ENCODE measurements at places on chromosomes 7 and 10. TPM values are rescaled to one million over a fixed set of nuclear protein-coding genes. Genes with fewer than 3 reads are reported as not detected.

ZNF467 gene
- total RNA-seq: 4.8 TPM

DNA sequence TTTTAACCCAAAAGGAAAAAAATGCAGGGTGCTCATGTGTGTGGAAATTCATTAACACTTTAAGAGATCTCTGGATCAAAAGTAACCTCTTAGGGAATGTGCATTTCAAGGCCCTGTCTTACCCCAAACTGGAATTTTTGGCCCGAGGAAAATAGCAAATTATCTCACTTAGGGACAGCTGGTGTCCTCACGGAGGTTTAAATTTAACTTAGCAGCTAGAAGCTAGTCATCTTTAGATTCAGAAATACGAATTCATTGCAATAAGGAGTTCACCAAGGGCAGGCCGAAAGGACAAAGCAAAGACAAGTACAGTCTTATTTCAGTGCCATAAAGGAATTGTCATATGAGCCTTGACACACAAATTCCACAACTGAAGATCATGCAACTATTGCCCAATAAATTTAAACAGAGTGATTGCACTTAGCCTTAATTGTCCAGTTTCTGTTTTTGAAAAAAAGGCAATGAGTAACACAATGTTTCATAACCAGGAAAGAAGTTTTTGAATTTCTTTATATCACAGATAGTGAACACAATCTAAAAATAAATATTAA is 22.4 kb upstream of the SEMA3C start:
- DNase-seq: no peak

VSTM2A gene
- total RNA-seq: not detected

DNA sequence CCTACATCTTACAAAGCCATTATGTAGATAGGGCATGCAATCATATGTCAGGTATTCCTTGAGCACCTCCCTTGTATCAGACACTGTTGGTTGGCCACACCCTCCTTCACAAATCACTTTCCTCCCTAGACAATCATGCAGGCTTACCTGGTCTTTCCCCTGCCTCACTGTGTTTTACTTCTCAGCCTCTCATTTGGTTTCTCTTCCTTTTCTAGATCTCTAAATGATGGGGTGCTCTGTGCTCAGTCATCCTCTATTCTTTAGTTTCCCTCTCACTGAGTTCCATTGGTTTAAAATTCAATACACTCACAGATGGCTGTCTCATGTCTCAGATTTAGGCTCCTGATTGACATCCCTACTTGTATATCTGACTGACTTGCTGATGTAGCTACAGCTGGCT is 31.4 kb downstream of the ANK3 start:
- DNase-seq: no peak

GRCh38 chr7:92644406-92645113 is 54.4 kb upstream of the FAM133B start:
- DNase-seq: no peak

ATG9B gene
- total RNA-seq: 24.0 TPM

GRCh38 chr10:326894-327635 is 191.8 kb downstream of the ZMYND11 start:
- no peak for DNase-seq

DNA sequence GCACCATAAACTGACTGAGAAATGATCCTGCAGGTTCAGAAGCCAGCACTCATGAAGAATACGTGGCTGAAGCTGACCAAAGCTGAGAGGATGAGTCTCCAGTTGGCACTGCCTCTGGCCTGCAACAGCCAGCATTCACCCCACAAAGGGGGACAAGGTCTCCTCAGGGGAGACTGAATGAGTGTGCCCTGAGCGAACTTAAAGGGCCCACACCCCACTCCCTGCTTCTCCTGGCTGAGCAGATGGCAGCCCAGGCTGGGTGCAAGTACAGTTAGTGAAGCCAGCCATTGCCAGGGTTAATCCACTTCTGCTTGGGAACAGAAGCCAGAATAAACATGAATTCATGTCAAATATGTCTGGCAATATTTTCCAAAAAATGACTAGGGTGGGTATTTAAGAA is 98.1 kb downstream of the PPP1R17 start:
- no peak for DNase-seq

GRCh38 chr10:113953505-113954272 is 90.0 kb upstream of the ADRB1 start:
- no peak for DNase-seq

FEZF1 gene
- not detected for total RNA-seq

DNA sequence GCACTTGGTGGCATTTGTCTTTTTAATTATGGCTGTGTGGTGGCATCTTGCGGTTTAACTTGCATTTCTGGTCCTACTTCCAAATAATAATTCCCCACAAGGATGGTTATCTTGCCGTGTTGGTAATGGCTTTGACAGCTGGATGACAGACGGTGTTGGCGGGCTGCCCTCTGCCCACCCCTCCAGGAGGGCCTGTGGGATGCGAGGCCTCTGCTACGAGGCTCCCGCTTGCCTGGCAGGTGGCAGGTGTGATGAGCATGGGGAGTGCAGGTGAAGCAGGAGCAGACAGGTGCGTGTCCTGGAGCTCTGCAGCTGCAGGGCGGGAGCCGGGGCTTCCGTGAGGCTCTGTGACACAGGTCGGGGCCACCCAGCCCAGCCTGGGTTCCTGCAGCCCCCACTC is 11.8 kb downstream of the INPP5A start:
- DNase-seq: no peak

DNA sequence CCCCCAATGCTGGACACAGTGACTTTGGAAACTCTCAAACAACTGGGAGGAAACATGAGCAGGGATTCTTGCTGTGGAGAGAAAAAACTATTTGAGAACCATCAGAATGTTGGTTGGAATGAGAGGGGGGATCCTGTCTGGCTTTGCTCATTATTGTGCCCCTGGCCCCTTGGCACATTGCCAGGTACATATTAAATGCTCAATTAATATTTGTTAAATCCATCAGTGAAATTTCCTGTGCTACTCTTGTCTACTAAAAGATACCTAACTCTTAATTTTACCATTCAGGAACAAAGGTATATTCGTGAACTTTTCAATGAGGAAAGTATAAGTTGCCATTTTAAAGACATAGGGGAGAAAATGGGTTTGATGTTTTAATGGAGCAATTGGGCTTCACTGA is 329.4 kb downstream of the OTUD1 start:
- DNase-seq: no peak

NUDT13 gene
- total RNA-seq: 3.3 TPM

RNF32 gene
- total RNA-seq: not detected

FAM20C gene
- total RNA-seq: 0.63 TPM

RRP12 gene
- 33.5 TPM for total RNA-seq

DNA sequence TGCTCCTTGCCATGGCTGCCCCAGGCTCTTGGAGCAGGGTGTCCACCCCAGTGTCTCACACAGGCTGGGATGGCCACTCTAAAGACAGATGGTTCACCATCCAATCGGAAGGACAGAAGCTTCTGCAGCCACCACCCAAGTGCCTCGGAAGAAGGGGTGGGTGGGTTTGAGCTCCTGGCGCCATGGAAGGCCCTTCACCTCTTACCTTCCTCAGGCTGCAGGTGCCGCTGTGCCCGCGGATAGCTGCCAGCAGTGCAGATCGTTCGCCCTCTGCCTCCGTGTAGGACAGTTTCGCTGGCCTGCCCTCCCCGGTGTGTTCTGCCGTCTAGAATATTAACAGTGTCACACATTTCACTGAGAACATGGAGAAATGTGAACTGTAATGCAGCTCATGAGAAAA is 243.6 kb upstream of the GRB10 start:
- no peak for DNase-seq

DNA sequence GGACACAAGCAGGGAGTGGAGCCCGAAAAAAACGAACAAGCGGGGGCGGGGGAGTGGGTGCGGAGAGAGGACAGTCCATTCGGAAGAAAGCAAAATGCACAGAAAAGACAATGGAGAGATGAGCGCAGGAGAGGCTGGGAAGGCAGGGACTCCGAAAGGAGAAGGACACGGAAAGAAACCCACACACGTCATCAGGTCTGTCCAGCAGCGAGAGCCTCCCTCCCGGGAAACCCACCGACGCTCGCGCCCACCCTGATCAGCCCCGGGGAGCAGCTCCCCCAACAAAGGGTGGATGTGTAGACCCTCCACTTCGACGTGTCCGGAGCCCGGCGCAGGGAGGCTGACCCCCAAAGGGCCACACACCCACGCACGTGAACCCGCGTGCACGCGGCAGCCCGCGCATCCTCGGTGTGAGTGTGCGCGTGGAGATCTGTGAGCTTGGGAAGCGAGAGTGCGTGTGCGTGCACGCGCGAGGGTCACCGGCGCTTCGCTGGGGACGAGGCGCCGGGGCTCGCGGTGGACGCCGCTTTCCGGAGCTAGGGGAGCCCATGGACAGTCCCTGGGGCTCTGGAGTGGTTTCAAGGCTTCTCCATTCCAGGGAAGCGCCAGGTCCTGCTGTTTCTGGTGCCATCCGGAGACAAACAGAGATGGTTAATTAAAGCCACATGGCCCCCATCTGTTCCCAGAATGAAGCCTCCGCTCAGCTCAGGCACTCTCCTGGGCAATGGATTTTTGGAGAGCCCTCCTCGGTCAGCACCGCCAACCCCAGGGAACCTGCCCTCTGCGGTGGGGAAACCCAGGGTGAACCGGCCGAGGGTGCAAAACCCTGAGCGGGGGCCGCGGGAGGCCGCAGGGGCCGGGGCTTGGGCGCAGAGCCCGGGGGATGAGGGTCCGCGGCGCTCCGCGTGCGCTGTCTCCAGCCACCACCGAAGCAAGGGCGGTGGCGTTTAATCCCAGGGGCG is 916 bp downstream of the LAMB1 start:
- no peak for DNase-seq

REPIN1 gene
- total RNA-seq: 74.0 TPM

- no peak for DNase-seq
These were observed 26.1 kb upstream of the DUSP5 start for GRCh38 chr10:110471566-110472139.

DNA sequence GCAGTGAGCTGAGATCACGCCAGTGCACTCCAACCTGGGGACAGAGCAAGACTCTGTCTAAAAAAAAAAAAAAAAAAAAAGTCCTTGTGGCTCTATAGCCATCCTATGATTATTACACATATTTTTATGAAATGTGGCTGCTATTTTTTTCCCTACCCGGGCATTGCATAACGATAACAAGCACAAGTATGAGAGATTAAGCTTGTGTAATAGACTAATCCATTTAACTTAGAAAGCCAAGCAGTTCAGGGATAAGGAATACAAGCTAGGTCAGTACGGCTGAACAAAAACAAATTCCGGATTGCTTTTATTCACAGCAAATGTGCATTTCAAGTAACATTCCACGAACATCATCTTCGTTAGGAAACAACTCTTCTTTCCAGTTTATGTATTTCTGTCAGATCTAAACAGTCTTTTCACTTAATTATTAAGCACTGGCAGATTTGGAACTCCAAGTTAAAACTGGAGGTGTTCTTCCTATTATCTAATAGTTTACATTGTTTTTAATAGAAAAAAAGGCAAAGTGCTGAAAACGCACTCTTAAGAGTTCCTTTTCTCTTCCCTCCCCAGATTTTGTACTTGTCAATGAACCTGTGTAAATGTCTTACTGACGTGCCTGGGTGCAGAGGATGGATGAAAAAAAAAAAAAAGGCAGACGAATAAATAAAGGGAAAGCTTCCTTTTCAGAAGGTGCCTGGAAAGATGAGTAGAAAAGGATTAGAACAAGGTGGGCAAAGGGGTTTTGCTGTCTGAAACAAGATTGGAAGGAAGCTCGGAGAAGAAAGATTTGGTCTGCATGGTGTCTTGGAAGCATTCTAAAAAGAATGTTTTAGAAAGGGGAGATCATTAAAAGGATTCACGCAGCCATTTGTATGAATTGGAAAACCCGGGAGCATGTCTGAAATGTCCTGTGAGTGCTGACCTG is 81.1 kb downstream of the PRTFDC1 start:
- DNase-seq: no peak

CLRN3 gene
- not detected for total RNA-seq

CHST3 gene
- not detected for total RNA-seq

CASP7 gene
- 14.5 TPM for total RNA-seq

DNA sequence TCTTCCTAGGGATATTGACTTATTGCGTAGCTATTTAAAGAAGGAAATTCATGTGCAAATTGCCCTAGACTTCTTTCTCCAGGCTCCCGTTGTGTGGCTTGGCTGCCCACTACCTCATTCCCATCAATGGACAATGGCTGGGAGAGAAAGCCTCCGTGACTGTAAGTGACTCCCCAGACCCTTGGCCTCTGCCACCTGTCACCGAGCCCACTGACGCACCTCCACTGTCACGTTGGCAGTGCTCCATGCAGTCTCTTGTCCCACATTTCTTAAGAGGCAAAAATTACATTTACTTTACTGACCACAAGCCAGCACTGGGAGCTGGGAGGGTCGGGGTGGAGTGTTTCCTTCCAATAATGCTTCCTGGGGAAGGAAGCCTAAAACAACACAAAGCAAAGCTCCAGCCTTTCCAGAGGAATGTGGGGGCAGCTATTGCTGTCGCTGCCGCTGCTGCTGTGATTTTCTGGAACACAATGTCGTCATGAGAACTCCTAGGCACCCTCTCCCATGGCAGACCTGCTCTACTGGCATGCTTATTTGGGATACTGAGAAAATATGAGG is 89.7 kb upstream of the STEAP1B start:
- no peak for DNase-seq

DNA sequence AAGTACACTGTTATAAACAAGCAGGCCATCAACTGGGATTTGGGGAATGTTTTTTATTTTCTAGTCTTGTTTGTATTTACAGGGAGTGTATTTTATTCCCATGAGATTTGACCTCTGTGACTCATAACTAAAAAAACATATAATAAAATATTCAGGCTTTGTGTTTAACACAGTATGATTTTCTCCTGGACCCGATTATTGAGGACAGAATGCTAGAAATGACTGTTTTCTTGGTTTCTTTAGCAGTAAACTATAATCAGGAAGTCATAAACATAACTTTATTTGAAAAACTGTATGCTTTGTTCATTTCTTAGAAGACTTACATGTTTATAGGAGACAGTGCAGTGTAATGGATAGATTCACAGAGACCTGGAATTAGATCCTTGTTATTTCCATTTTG is 2.1 kb downstream of the NHLRC2 start:
- no peak for DNase-seq

DNA sequence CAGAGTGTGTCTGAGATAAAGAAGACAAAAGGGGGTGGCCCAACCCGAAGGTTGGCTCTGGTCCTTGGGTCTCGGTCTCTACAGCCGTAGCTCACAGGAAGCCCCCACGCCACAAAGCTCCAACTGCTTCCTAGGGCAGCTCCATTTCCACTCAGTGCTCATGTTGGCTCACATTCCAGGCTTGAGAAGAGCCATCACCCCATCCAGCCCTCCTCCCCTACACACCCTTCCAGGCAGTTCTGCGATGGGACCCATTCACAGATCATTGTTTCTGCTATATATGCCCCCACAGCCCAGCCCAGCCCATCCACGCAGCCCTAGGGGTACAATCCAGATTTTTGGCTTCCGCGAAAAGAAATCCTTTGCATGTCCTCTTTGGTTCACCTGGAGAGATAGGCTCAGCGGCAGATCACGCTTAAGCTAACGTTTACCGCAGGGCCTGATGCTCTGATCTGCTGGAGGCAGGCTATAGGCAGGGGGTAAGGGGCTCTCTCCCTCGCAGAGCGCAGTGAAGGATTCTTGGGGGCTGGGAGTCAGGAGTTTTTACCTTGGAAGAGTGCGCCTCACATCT is 6.2 kb upstream of the HOXA11 start:
- no peak for DNase-seq

DNA sequence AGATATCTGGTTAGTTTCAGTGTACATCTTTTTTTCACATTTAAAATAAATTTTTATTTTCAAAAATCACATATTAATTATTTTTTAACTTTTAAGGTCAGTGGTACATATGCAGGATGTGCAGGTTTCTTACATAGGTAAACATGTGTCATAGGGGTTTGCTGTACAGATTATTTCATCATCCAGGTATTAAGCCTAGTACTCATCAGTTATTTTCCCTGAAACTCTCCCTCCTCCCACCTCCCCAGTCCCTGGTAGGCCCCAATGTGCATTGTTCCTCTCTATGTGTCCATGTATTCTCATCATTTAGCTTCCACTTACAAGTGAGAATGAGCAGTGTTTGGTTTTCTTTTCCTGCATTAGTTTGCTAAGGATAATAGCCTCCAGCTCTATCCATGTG is 323.0 kb downstream of the C7orf25 start:
- no peak for DNase-seq

All from T-cell (primary cell).